GM19239 (cell line): ENCODE measurements at places on chromosomes 11 and 22.

DNA sequence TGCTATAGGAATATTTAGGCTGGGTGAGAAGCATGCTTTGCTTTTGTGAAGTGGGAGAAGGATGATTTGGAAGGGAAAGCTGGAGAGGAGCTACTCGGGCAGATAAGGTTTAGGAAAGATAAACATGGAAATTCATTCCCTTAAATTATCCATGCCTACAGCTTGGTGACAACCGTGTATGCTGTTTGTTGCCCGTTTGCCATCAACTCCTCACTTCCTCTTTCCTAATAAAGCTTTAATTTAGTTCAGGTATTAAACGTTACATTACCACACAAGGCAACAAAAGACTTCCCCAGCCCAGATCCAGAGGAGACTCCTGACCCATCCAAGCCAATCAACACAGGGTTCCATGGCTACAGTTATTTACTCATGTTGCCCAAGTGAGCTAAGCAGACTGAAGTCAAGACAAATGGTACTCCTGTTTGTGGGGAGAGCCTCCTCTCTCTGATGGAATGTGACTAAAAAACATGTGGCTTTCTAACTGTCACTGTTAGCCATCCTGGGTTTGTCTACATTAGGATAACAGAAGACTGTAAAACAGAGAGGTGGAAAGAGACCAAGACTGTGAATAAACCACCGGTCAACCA, 101.7 kb upstream of the GRAMD1B start:
- no peak for DNase-seq

GRCh38 chr22:47030143-47030661, 267.8 kb downstream of the TBC1D22A start:
- no peak for DNase-seq

GRCh38 chr22:21032868-21033688, 717 bp upstream of the SLC7A4 start:
- DNase-seq, result no peak

- DNase-seq, result peak; percentile 38
These were observed 80.8 kb downstream of the ZC3H12C start for GRCh38 chr11:110173811-110174644.

DNA sequence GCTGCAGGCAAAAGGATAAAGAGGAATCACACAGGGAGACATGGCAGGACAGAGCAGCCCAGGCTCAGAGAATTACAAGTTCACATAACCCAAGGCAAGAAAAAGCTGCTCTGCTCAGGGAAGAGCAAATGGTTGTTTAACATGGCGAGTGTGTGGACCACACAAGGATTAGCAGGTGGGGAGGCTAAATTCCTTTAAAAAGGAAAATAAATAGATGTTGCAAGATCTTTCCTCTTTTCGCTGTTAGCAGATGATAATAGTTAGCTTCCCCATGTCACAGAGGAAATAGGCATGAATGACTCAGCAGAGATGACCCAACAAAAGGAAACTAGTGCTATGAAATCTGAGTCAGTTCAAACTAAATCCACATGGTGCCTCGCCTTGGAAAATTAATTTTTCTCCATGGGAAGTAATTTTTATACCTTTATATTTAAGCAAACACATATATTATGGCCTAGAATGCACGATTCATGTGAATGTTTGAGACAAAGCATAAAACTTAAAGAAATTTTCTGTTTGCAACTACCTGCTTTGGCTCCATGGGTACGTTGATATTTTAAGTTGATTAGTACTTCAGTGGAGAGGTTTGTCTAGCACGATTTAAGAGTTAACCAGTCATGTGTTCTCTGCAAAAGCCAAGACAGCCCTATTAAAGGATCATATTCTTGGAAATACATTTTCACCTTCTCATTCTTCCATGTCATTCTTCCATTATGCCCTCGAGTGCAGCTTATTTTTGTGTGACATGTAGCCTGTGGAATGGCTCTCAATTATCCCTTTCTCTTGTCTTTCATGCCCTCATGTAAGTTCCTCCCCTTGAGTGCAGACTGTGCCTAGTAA, 38.5 kb upstream of the FJX1 start:
- no peak for DNase-seq

DNA sequence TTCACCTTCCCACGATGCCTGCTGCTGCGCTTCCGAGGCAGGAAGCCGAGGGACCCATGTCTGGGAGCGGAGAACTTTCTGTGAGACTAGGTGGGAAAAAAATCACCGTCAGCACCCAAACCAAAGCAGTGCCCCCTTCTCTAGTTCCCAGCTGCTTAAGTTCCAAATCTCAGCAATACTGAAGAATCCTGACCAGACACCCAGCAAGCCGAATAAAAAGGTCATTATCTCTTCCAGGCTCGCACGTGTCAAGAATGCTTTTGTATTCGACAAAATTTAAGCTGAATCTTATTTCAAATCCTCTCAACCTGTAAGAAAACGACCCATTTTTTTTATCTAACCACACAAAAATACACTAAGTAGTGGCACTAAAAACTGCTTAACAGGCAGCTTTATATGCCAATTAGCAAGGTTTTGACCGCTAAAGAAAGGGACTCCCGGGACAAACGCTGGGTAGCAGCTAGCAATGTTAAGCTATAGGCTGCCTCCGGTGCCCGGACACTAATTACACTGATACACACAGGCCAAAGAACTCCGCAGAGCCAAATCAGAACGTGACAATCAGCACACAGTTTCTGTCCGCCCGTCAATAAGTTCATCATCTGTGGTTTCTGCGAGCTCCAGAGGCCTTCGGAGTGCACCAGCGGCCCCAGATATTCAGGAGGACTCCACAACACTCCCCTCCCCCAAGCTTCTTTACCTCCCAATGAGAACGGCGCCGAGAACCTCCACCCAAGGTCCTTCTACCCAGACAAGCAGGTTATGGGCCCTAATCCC, 728 bp downstream of the RPL3 start:
- DNase-seq, result no peak

- no peak for DNase-seq
These were observed 406.5 kb downstream of the MIAT start for GRCh38 chr22:27063841-27064240.

- DNase-seq, result peak; percentile 53
These were observed 6.7 kb upstream of the AP1B1 start for GRCh38 chr22:29394931-29395581.

- peak; percentile 71 for DNase-seq
These were observed 5.0 kb downstream of the SCN2B start for GRCh38 chr11:118171269-118172062.

GRCh38 chr22:41561335-41561734, 525 bp downstream of the CSDC2 start:
- DNase-seq, result no peak

GRCh38 chr11:69385144-69385820, 91.3 kb downstream of the MYEOV start:
- no peak for DNase-seq

DNA sequence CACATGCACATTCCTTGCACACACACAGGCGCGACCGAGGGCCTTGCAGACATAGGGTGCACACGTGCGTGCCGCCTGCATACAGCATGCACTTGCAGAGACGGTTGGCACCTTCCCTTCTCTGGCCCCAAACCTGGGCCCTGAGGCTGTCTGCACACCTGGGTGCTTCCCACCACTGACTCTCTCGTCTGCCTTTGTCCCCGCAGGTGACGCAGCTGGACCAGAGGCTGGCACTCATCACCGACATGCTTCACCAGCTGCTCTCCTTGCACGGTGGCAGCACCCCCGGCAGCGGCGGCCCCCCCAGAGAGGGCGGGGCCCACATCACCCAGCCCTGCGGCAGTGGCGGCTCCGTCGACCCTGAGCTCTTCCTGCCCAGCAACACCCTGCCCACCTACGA, 38.0 kb downstream of the CDKN1C start:
- no peak for DNase-seq

- DNase-seq, result peak; percentile 27
These were observed 28.5 kb upstream of the RBX1 start for GRCh38 chr22:40922484-40923303.

DNA sequence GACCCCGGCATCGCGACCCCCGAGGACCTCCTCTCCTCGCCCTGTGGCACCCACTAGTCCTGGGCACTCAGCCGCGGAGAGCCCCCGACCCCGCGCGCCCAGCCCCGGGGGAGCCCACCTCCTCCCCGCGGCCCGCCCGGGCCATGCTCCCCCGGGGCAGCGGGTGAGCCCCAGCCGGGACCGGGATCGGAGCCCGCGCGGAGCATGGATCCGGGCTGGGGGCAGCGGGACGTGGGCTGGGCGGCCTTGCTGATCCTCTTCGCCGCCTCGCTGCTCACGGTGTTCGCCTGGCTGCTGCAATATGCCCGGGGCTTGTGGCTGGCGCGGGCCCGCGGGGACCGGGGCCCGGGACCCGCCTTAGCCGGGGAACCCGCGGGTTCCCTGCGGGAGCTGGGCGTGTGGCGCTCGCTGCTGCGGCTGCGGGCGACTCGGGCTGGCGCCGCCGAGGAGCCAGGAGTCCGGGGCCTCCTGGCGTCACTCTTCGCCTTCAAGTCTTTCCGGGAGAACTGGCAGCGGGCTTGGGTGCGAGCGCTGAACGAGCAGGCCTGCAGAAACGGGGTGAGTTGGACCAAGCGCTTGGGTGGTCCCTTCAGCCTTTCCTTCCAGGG, 498 bp downstream of the C2CD2L start:
- DNase-seq, result no peak

DNA sequence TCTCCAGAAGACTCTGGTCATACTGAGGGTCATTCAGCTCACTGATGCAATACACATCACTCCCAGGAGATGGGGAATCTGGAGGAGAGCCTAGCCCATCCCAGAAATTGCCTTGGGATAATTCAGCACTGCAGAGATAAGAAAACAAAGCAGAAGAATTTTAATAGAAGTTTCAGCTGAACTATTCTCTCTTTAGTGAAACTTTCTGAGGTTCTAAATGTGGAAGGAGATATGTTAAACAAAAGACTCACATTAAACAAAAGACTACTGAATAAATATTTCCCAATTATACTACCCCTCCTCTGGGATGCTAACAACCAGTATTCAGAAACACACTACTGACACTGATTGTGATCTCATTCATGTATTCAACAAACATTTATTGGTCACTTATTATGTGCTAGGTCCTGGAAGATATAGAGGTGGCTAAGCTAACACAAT, 47.8 kb downstream of the C2CD3 start:
- no peak for DNase-seq

DNA sequence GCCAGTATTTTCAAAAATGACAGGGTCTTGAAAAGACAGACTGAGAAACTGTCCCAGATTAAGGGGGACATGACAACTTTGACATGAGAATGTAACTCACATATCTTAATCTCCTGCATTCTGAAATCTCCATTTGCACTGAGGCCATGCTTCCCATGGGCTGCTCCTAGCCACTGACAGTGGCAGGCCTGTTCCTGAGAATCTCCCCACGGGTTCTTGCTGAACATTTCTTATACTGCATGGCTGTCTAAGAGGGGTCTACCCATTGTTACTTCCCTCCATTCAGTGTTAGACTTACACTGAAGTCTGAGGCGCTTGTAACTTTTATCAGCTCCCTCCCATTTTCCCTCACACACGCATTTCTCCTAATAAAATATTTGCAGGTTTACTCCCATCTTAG, 1.5 kb downstream of the CEP295 start:
- DNase-seq, result no peak

GRCh38 chr11:29306527-29306926, 710.3 kb downstream of the KCNA4 start:
- no peak for DNase-seq

GRCh38 chr22:47794851-47795250, 1032.4 kb downstream of the TBC1D22A start:
- no peak for DNase-seq

DNA sequence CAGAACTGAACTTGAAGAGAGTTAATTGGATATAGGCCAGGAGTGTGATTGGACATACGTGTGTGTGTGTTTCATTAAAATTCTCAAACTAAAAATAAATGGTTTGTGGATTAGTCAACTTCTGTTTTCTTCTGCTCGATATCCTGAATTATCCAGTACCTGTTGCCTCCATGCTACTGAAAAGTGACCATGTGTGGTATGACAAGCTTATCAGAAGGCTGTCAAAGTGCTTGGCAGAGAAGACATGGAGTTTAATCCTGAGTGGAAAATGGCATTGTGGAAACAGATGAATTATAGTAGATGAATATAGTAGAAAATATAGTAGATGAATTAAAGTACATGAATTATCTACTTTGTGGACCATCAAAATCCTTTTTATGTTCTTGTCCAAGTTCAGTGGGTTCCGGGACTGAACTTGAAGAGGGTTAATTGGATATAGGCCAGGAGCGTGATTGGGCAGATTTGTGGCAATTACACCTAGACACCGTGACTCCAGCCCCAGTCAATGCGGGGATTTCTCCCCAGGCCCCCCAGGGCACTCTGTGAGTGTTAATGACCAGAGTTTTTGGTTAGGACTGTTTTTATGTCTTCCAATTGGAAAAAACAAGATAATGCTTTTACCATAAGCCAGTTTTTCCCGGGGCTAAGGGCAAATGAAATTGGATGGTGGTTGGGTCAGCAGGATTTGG, 30.1 kb downstream of the GRAMD1B start:
- DNase-seq, result no peak

- DNase-seq, result no peak
These were observed 2.4 kb downstream of the CASP1 start for GRCh38 chr11:105032495-105032894.

- no peak for DNase-seq
These were observed 12.0 kb downstream of the C11orf58 start for GRCh38 chr11:16750417-16750816.

DNA sequence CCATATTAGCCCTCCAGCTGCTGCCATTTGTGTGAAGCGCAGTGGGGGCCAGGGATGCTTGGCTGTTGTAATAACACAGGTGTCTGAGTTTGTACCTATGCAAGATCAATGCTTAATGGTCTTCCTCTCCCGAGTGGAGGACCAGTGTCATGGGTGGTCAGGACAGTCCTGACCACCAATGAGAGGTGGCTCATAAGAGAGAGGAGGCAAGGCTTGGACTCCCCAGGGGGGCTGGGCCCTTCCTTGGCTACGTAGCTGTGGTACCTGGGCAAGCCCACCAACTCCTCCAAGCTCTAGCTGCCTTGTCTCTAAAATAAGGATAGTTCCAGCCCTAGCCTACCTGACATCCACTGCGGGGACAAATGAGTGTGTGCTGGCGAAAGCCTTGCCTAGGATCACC, 79.2 kb downstream of the OSBP2 start:
- DNase-seq, result no peak

GRCh38 chr11:94150056-94150455, 21.4 kb downstream of the PANX1 start:
- no peak for DNase-seq

- DNase-seq, result no peak
These were observed 27.6 kb upstream of the SIK2 start for GRCh38 chr11:111574373-111575225.

GRCh38 chr11:34758262-34758661, 137.4 kb downstream of the EHF start:
- DNase-seq, result no peak
